ENCODE measurements at places on chromosomes 6 and 20.
A peak's percentile ranks its signal among the peaks of the same experiment; 100 is the strongest.

DNA sequence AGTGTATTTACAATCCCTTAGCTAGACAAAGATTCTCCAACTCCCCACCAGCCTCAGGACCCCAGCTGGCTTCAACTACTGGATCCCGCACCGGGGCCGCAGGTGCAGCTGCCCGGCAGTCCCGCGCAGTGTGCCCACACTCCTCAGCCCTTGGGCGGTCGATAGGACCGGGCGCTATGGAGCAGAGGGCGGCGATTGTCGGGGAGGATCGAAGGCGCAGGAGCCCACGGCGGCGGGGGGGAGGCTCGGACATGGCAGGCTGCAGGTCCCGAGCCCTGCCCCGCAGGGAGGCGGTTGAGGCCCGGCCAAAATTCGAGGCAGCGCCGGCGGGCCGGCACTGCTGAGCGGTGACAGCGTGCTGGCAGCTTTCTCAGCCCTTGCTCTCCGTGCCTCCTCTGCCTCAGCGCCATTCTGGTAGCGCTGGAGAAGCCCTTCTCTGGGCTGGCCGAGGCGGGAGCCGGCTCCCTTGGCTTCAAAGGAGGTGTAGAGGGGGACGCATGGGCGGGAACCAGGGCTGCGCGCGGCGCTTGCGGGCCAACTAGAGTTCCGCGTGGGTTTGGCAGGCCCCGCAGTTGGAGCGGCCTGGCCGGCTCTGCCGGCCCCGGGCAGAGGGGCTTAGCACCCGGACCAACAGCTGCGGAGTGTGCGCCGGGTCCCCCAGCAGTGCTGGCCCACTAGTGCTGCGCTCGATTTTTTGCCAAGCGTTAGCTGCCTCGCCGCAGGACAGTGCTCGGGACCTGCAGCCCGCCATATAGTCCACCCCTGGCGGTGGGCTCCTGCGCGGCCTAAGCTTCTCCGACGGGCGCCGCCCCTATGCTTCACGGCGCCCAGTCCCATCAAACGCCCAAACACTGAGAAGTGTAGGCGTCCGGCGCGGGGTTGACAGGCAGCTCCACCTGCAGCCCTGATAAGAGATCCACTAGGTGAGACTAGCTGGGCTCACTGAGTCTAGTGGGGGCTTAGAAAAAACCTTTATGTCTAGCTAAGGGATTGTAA lies 32.4 kb upstream of the KIF13A start:
- DNase-seq = no peak

- DNase-seq = no peak
Observed at GRCh38 chr6:42380228-42380979, 71.3 kb downstream of the TRERF1 start.

DNA sequence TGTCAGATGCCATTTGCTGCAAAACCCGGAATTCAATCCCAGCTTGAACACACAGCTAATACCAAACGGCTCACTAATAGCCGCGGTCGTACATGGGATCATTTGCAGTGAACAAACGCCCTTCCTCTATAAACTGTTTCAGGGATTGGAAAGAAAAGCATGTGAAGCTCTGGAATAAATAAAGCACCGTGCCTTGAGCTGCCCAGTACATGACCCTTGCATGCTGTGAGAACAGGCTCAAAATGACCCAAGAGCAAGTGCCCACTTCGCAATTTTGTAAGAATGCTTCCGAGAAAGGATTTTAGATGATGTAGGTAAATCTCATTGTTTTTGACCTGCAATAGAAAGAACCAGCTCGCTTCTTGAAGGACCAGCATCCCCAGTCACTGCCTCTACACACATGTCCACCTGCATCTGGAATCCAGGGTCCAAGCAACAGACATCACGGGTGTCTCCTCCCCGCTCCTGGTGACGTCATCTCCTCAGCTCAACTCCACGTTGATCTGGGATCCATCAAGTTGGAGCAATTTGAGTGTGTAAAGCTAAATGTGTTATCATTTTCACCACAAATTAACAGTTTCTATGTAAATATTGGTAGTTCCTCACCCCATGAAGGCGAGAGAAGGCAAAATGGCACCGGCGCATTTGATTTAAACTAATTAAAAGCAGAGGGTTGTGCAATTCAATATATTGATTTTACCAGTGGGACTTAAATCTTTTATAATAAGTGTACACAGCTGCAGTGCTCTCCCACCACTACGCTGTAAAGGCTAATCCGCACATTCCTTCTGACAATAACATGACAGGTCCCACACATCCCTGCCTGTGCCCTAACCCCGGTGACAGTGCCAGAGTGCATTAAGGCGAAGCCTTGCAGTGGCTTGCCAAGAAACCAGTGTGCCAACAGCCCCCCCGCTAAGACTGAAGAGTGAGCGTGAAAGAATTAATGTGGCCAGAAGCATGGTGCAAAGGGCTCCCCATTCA lies 6.2 kb downstream of the BMP7 start:
- DNase-seq = peak; percentile 32

DNA sequence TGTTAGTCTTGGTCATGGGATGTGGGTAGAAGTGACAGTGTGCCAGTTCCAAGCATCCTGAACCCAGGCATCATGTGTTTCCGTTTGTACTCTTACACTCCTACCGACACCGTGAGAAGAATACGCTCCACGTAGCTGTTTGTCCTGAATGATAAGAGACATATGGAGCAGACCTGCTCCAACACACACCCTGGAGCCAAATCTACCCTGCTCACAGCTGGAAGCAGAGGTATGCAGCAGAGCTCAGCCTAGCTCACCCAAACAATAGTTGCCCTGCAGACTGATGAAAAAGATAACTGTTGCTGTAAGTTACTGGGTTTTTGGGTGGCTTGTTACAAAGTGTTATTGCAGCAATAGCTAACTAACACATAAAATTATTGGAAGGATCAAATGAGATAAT lies 14.3 kb upstream of the PDSS2 start:
- DNase-seq = no peak

DNA sequence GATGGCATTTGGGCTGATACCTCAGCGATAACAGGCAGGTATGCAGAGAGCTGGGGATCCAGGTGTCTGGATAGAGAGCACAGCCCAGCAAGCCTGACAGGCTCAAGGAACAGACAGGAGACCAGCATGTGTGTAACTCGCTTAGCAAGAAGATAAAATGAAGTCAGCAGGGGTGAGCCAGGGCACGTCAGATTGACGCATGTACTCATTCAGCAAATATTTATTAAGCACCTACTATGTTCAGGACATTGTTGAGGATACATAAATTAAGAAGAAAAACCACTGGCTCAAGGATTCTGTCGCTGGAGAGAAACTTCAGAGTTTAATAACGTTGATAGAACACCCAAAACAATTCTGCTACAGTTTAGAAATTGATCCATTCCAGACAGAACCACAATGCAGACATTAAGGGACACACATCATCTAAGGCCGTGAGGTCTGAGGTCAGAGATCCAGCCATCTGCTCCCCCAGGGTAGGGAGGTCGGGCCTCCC lies 1.0 kb upstream of the DUSP22 start:
- DNase-seq = peak; percentile 7

- no peak for DNase-seq
Observed at GRCh38 chr6:31538805-31539400, 2.9 kb downstream of the DDX39B start.

DNA sequence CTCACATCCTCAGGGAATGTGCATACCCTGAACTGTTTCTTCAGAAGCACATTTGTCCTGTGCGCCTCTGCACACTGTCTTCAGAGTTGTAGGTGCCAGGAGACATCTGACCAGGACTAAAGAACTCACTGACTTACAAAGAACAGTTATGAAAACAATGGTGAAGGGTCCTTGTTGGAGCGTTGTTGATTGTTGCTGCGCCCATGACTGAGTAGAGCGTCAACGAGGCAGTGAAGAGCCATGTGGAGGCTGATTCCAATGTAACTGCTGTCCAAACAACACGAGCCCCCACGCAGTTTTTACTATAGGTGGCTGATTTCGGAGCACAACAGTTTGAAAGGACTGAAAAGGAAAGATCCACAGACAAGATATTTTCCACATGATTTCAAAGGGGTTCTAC lies 380.3 kb downstream of the CDH26 start:
- DNase-seq = no peak

DNA sequence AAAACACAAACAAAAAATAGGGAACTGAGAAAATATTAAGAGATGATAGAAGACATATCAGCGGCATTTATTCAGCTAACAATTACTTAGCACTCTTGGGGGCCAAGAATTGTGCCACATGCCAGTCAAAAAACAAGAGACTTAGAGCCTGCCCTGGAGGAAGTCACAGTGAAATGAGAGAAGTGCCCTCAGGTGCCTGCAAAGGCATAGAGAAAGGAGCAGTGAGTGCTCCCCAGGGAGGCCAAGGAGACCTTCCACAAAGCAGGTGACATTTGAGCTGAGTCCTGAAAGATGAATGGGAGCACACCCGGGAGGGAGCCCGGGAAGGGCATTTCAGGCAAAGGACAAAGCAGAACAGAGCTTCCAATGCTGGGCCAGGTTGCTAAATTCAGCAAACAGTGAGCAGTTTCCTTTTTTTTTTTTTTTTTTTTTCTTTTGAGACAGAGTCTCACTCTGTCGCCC lies 184.7 kb upstream of the JARID2 start:
- DNase-seq = no peak

DNA sequence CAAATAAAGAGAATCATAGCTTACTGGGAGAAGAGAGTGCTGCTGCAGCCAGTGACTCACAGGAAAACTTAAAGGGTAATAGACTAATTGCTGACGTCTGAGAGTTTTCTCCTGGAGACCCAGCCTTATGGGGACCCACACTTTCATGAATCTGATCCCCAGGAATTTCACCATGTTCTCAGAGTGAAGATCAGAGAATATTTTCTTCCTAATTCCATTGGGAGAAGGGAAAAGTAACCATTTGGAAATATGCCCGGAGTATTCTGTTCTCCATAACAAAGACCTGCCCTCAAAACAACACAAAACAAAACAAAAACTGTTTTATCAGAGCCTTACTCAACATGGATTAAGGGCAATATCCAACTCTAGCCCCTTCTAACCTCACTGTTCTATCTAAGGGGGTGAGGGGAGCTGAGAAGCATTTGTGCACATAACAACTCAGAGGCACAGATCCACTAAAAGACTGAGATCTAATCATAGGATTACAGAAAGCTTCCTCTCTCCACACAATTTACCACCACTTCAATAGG lies 168.2 kb upstream of the SSTR4 start:
- no peak for DNase-seq

DNA sequence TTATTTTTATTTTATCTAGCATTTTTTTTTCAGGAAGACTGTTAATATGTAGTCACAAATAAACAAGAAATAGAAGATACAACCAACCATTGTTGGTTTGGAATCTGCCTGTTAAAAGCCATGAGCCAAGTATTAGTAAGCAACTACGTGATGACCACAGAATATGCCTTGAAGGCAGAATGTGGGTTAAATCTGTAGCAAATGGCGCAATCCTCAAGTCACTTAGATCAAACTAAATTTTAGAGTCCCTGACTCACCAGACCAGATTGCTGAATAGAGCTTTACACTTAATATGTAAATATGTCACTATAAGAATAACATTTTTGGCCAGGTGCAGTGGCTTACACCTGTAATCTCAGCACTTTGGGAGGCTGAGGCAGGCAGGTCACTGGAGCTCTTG lies 800.1 kb upstream of the CITED2 start:
- DNase-seq = no peak

DNA sequence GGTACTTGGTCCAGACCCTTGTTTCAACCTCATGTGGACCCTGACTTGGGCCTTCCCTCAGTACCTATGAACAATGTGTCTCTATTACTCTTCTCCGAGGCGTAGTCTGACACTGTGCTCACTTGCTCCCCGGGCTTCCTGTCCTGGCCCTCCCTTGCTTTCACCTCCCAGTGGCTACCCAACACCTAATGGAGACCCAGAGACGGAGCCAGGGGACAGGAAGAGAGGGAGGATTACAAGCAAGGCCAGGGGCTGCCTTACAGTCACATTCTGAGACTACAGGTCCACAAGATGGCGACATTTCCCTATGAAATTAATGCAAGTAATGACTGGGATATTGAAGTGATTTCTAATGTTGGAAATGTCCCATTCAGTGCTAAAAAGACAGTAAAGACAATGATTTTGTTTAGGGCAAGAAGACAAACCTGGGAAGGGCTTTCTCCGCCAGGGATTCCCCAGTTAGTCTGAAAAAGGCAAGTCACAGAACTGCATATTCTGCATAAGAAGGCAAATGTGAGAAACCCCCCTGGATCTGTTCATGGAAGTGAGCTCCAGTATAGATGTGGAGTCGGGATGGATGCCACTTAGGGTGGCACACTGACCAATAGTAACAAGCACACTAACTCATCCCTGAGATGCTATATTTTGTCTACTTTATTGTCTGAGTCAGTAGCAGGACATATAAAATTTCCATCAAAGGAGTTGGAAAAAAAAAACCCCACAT lies 44.0 kb upstream of the ZBTB24 start:
- DNase-seq = peak; percentile 31

DNA sequence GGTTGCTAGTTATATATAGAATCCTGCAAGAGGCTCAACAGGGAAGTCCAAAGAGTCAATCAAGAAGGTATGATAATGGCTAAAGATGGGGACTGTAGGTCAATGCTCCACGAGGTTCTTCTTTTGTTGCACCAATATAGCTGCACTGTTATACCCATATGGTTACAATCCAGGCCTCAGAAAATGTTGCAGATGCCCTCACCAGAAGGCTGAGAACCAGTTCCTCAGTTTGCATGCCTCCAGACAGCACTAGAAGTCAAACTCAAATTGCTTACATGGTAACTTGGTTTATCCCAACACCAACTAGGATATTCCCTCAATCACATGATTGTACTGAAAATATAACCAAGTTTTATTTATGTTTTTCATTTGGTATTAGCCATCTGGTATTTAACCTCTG lies 12.1 kb downstream of the EEF1A1 start:
- no peak for DNase-seq

DNA sequence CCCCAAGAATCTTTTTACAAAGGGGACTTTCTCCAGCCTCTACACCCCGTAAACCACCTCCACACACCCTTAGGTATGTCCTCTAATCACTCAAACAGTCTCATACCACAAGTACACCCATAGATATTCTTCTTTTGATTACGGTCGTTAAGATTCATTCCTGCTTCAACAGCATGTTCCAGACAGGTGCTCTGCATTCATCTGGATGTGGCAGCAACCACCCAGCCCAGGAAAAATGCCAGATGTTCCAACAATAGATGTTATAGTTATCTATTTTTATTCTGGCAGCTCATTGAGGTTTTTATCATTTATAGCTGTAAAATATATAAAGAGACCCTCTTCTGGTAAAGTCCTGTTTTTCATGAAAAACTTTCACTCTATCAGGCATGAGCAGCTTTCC lies 60.7 kb downstream of the SIM1 start:
- no peak for DNase-seq

DNA sequence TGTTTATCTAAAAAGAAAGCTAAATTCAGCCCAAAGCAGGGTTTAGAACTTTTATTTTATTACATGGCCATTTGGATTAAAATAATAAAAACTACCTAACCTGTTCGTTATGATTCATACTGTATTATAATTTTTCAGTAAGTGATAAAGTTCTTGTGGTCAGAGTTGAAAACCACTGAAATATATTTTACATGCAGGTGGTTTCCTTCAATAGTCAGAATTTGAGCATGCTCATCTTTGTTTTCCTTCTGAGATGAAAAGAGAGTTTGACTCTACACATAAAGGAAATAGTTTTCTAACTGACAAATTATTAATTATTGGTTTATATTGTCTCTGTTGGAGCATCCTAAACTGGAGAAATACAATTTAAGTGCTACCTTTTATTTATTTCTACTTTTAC lies 114.0 kb upstream of the FKBP1C start:
- DNase-seq = no peak

- DNase-seq = no peak
Observed at GRCh38 chr6:96789871-96790270, 47.4 kb downstream of the GPR63 start.

- DNase-seq = no peak
Observed at GRCh38 chr6:37081042-37081607, 75.7 kb downstream of the FGD2 start.

- no peak for DNase-seq
Observed at GRCh38 chr6:32194825-32195651, 2.6 kb upstream of the GPSM3 start.
